ENCODE measurements at places on chromosomes 1 and 21. TPM values are rescaled to one million over a fixed set of nuclear protein-coding genes. Genes with fewer than 3 reads are reported as not detected.

The SPATA21 gene
- 0.17 TPM for total RNA-seq

The GNAI3 gene
- 5.9 TPM for total RNA-seq

The DMBX1 gene
- 1.1 TPM for total RNA-seq

The REN gene
- not detected for total RNA-seq

The LDLRAD1 gene
- not detected for total RNA-seq

The LMX1A gene
- total RNA-seq = not detected

The BRINP3 gene
- total RNA-seq = not detected

Measured in A549 treated with DMSO at 1 μM for 4 hours (cell line).